ENCODE measurements at places on chromosomes 13 and 19.

- DNase-seq, result no peak
Measured at GRCh38 chr19:48856921-48857320, 11.5 kb downstream of the PLEKHA4 start.

- DNase-seq, result no peak
Measured at GRCh38 chr19:10866495-10866894, 4.9 kb upstream of the CARM1 start.

- no peak for DNase-seq
Measured at GRCh38 chr19:46391296-46392251, 21.8 kb downstream of the CCDC8 start.

DNA sequence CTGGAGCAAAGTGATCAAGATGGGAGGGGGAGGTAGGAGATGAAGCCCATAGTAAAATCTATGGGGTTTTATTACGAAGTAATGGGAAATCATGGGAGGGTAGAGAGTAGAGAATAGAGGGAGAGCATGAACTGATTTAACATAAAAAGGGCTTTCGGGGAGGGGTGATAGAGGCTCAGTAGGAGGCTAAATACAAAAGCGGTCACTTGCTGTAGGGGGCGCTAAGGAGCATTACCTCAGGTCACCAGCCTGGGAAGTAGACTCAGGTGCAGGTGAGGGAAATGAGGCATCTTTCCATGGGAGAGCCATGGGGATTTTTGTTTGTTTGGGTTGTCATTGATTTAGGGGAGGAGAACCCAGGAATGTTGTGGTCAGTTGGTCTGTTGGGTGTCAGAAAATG lies 14.1 kb downstream of the KRTDAP start:
- no peak for DNase-seq

- no peak for DNase-seq
Measured at GRCh38 chr13:44576351-44577235, 463 bp upstream of the TSC22D1 start.

DNA sequence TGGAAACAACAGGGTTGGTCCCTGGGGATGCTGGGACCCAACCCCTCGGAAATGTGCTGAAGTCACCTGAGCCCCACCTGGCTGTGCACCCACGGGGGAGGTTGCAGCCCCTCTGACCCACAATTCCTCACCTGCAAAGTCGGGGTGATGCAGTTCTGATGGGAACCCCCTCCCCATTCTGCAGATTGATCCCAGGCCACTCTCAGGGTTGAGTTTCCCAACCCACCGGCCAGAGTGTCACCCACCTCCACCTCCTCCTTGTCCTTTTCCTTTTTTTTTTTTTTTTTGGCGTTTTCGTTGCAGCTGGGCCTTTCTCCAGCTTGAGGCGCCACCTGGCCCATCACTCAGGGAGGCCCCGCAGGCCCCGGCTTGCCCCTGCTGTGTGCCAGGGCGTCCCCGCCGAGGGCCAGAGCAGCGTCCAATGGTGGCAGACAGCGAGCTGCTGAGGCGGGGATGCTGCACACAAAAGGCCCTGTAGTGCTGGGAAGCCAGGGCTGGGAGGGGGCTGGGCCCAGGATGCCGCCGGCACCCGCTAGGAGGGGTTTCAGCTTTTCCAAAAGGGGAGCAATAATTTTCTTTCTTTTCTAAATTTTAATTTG lies 4.6 kb downstream of the PIK3R2 start:
- no peak for DNase-seq

- DNase-seq, result no peak
Measured at GRCh38 chr13:48411147-48411794, 1.6 kb downstream of the LPAR6 start.

DNA sequence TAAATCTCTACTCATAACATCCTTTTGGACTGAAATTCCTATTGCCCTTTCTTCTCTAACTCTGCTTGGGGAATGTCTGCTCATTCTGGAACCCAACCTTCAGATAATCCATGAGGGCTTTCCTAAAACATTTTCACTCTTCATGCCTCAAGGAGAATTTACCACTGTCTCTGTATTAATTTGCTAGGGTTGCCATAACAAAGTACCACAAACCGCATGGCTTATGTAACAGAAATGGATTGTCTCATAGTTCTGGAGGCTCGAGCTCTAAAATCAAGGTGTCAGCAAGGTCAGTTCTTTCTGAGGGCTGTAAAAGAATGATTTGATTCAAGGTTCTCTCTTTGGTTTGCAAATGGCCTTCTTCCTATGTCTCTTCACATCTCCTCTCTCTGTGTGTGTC lies 209.7 kb downstream of the LACC1 start:
- no peak for DNase-seq

- DNase-seq, result no peak
Measured at GRCh38 chr13:36447501-36447900, 15.2 kb downstream of the CCNA1 start.

- DNase-seq, result no peak
Measured at GRCh38 chr13:41465241-41465847, 8.0 kb downstream of the RGCC start.

- DNase-seq, result peak; percentile 7
Measured at GRCh38 chr19:41599175-41599966, 23.4 kb downstream of the CEACAM21 start.

GRCh38 chr13:39378306-39378705 lies 224.7 kb downstream of the LHFPL6 start:
- no peak for DNase-seq

DNA sequence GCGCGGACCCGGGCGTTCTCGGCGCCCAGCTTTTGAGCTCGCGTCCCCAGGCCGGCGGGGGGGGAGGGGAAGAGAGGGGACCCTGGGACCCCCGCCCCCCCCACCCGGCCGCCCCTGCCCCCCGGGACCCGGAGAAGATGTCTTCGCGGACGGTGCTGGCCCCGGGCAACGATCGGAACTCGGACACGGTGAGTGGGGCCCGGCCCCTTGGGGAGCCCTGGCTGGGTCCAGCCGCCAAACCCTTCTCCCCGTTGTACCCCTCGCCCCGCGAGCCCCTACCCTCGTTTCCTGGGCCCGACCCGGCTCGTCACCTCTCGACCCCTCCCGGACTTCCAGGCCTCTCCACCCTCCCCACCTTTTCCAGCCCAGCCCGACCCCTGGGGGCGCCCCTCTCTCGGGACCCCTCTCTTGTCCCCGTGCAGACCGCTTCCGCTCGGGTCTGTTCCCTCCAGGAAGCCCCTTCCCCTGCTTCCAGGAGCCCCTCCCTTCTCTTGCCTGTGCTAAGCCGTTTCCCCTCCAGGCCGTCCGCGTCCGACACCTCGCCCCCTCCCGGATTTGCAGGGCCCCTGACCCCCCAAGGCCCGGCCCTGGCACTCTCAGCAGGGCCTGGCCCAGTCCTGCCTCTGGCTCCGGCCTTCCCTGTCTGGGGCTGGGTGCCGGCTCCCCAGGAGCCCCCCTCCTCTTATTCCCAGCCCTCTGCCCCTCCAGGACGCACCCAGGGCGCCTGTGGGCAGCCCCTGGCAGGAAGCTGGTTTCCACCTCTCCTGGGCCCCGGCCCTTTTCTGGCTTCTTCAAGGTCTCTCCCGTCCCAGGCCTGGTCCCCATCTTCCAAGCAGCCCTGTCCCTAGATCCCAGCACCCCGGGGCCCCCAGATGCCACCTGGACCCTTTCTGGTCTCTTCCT lies 632 bp downstream of the MARK4 start:
- no peak for DNase-seq

- DNase-seq, result no peak
Measured at GRCh38 chr13:112770504-112770903, 80.7 kb downstream of the ATP11A start.

DNA sequence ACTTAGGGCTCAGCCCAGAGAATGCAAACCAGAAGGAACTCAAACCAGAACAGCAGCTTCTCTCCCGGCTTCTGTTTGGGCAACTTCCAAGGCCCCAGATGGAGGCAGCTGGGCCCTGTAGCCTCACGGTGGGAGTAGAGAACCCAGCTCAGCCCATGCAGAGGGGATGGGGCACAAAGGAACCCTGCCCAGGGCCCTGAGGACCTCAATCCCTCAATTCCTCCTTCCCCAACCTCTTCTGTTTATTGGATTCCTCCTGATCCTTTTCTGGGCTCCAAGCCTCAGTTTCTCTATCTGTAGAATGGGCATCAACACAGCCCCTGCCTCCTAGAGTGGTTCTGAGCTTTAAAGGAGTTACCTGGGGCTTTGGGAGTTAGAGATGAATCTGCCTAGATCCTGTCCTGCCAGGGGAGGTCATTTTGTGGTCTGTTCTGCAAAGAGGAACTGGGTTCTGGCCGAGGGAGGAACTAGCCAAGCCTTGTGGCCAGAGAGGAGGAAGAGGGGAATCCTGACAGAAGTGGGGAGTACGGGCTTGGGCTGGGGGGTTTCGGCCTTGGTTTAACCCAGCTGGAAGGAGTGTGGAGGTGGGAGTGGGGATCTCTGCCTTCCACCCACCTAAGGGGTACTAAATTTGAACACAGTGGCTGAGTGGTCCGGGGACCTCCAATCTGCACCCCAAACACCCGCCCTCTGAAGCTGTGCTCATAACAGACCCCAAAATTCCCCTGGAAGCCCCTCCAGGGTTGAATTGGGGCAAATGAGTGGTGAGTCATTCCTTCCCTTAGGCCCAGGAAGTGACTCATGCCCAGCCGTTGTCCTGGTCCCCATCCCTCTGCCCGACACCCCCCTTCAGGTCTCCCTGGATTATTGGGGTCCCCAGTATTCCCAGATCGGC lies 2.7 kb downstream of the ADGRE5 start:
- no peak for DNase-seq

DNA sequence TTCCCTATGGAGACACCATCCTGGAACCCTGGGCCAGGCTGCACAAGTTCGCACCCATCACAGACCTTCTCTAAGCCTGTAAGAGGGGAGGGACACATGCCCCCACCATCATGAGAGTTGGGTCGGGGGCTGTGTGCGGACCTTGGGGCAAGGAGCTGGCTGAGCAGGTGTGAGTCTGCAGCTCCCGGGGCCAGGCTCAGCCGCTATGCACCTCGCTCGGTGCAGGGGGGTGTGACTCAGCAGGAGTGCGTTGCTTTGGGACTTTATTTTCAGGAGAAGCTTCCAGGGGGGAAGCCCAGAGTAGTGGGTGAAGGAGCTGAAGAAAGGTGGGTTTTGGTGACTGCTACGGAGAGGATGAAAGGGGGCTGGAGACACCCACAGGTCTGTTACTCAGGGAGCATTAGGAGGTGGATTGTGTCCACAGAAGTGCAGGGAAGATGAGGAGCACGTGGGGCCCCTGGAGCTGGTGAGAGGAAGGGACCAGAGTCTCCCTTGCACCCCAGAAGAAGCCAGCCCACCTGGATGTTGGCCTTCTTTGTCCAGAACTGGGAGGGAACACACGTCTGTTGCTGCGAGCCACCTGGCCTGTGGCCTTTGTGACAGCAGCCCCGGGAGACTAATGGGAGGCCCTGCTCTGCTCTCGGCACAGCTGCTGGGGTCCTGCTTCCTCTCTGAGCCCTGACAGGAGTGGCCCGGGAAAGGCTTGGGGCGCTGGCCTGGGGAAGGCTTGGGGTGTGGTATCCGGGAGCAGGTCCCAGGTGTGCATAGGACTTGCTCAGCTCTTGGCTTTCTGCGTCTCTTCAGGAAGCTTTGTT lies 162.6 kb downstream of the TEX29 start:
- DNase-seq, result peak; percentile 30

GRCh38 chr13:90776051-90776748 lies 571.3 kb upstream of the MIR17HG start:
- DNase-seq, result no peak

DNA sequence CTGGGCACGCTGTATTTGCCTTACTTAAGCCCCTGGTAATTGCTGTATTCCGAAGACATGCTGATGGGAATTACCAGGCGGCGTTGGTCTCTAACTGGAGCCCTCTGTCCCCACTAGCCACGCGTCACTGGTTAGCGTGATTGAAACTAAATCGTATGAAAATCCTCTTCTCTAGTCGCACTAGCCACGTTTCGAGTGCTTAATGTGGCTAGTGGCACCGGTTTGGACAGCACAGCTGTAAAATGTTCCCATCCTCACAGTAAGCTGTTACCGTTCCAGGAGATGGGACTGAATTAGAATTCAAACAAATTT lies 676 bp downstream of the BRCA2 start:
- no peak for DNase-seq

DNA sequence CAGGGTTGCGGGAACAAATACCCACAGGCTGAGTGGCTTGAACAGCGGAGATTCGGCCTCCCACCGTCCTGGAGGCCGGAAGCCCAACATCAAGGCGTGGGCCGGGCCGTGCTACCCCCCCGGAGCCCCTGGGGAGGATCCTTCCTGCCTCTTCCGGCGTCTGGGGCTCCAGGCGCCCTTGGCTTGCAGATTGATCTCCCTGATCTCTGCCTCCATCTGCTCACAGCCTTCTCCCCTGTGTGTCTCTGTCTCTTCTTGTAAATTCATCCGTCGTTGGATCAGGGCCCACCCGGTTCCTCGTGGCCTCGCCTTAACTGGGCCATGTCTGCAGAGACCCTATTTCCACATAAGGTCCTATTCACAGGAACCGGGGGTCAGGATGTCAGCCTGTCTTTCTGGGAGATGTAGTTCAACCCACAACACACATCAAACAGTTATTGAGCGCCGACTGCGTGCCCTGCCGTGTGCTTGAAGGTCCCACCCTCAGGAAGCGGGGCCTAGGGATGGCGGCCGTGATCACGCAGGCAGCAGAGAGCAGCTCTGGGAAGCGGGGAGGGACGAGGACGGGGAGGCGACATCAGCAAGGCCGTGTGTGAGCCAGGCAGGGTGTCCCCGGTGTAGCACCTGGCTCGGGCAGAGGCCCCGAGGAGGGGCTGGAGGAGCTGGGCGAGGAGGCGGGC lies 21.3 kb downstream of the HCN2 start:
- DNase-seq, result no peak

DNA sequence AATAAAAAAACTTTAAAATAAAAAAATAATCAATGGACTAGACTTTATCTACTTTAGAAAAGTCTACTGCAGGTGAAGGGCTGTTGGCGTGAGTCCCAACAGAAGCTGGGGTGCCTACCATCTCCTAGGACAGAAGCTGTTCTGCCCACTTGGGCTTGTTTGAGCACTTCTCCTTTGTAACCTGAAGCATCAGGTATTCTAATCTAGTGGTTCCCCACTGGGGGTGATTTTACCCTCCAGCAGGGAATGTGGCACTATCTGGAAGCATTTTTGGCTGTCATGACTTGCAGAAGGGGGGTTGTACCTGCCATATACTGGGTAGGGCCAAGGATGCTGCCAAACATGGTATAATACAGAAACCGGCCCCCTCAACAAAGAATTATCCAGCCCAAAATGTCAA lies 16.2 kb upstream of the DOCK9 start:
- no peak for DNase-seq

GRCh38 chr19:4831304-4831978 lies at the start of gene TICAM1:
Gene TICAM1 (minus strand): TSS chr19:4831712. CDS start chr19:4818377, 13,335 bp downstream.
- DNase-seq, result peak; percentile 87

DNA sequence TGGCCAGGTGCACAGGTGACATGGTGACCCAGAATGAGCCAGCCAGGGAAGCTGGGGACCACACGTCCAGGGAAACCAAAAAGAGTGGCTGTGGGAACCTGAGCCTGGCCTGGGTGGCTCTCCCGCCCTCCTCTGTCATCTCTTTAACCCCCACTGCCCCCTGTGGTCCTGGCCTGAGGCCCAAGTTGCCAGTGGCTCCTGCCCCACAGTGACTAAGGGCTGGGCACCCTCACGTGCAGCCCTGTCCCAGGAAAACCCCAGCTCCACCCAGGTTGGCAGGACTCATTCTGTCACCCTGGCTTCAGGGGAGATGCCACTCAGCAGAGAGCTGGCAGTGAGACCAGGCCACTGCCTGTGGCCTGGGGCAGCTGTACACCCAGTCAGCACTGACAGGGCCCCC lies 30.6 kb upstream of the ISYNA1 start:
- peak; percentile 71 for DNase-seq

- no peak for DNase-seq
Measured at GRCh38 chr19:49879243-49879963, 1.9 kb downstream of the TBC1D17 start.

GRCh38 chr13:97352815-97353214 lies 81.2 kb upstream of the RAP2A start:
- DNase-seq, result no peak

Measured in left lobe of liver (tissue), 2 donors.